ENCODE measurements at places on chromosomes 7 and 10.

GRCh38 chr10:43237631-43238446, 29.0 kb downstream of the RASGEF1A start:
- DNase-seq = no peak

DNA sequence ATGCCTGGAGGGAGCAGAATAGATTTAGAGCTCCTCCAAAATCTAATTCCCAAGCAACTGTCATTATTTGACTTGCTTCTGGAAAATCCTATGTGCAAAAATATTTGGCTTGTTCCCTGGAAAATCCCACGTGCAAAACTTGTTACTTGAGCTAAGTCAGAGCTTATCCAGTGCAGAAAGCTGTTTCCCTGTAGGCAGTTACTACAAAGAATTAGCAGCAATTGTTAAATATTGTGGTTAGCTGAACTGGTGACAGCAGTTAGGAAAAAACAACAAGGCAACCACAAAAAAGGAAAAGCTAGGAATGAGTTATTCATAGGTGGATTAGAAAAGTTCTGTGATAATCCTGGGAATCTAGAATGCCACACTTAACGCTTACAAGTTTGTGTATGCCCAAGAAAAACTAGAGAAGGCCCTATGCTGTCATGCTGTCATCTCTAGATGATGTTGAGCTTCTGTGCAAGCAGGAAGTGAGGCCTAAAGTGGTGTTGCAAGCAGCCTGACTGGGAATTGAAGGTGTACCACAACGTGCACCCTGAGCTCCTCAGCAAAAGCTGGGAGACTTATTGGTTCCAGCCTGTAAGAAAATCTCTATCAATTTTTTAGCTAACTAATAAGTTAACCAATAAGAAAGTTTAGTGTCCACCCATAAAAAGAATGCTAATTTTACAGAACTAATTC, 738.6 kb upstream of the LRRTM3 start:
- no peak for DNase-seq

DNA sequence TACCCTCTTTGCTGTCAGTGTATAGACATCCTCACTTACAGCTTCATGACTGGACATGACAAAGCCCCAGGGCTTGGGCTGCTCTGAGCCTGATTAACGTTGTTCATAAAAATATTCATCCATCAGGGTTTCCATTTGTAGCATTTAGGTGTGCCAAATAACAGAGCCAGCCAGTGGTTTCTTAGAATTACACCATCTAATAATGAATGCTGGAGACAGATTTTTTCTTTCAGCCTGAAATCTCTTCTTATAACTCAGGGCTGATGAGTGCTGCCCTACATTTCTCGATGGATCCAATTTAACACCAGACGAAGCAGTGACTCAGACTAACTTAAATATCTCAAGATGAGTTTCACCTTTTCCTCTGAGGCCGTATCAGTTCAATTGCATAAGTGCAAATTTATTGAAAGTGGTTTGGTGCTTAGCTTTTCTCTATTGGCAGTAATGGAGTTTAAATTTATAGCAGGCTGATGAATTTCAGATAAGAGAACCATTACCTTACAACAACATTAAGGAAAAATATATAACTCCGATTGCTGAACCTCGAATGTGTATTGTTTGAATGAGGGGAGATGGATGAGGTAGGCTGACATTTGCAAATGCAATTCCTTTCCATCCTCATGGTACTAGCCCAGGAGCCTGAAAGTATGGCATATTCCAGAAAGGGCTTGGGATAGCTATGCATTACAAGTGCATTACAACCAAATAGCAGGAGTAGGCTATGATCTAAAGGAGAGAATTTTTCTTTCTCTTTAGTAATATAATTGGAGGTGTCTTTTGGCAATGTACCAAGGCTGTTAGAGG, 900.6 kb downstream of the KCNMA1 start:
- no peak for DNase-seq

- DNase-seq = no peak
Measured at GRCh38 chr10:110414548-110415309, 83.0 kb upstream of the DUSP5 start.

GRCh38 chr10:62554632-62555199, 180.5 kb downstream of the ZNF365 start:
- DNase-seq = no peak

- peak; percentile 61 for DNase-seq
Measured at GRCh38 chr10:68231106-68231816, 652 bp downstream of the ATOH7 start.

- no peak for DNase-seq
Measured at GRCh38 chr10:76112826-76113150, 681.4 kb downstream of the LRMDA start.

- DNase-seq = no peak
Measured at GRCh38 chr10:126177417-126178030, 210.8 kb downstream of the ADAM12 start.

GRCh38 chr7:151320263-151320845, 21.3 kb upstream of the NUB1 start:
- no peak for DNase-seq

- no peak for DNase-seq
Measured at GRCh38 chr10:132971448-132972148, 29.2 kb upstream of the CFAP46 start.

- no peak for DNase-seq
Measured at GRCh38 chr7:74059681-74060588, 23.7 kb upstream of the LIMK1 start.

DNA sequence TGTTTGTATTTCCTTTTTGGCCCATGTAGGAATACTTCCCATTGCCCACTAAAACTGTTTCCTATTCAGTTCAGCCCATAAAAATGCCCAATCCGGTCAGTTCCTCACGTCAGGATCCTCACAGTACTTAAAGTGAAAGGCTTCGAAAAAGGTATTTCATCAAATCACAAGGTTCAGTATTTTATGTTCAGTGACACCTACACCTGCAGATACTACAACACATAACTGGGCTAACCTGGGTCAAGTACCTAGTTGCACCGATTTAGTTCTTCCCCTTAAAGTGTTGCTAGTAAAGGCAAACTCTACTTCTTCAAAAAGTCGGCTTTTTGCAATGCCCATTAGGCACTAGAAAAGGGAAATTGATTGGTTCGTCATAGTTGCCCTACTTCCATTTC, 1.1 kb downstream of the SNX13 start:
- DNase-seq = no peak

GRCh38 chr10:48759113-48759901, 74.6 kb downstream of the WDFY4 start:
- no peak for DNase-seq

GRCh38 chr10:4683137-4683536, 142.9 kb upstream of the AKR1E2 start:
- DNase-seq = no peak

DNA sequence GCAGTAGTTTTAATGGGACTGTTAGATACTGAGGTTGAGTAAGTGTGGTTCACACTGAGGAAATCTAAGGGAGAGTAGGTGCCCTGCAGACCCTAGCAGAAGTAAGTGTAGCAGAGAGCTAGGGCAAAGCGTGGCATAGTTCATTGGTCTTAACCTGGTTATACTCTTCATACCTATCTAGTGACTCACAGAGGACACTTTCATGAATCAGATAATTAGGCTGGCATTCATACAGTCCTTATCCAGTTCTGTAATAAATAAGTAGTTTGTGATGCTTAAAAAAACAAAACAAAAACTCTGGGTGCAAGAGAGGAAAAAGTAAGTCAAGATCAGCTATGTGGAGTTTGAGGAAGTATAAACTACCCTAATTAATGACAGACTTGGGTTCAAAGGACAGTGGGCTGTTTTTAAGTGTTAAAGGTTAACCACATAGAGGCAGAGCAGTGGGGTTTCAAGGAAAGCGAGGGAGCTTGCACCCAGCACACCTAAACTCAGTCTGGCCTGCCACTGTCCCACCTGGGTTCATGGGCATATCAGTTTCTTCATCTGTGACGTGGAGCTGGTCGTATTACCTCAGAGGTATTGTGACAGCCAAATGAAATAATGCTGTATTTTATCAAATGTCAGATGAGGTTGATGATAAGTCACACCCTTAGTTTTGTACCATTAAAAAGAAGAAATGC, 27.1 kb downstream of the LMTK2 start:
- DNase-seq = no peak

GRCh38 chr7:103573479-103574058, 127.6 kb upstream of the SLC26A5 start:
- peak; percentile 41 for DNase-seq

GRCh38 chr7:69564454-69565417, 33.5 kb upstream of the AUTS2 start:
- no peak for DNase-seq

- no peak for DNase-seq
Measured at GRCh38 chr10:58282615-58283014, 13.7 kb downstream of the CISD1 start.

- DNase-seq = no peak
Measured at GRCh38 chr7:144513334-144513733, 109.8 kb upstream of the NOBOX start.

GRCh38 chr10:35916791-35917190, 274.7 kb upstream of the FZD8 start:
- no peak for DNase-seq

GRCh38 chr10:103575416-103576075, 82.0 kb downstream of the NEURL1 start:
- no peak for DNase-seq

DNA sequence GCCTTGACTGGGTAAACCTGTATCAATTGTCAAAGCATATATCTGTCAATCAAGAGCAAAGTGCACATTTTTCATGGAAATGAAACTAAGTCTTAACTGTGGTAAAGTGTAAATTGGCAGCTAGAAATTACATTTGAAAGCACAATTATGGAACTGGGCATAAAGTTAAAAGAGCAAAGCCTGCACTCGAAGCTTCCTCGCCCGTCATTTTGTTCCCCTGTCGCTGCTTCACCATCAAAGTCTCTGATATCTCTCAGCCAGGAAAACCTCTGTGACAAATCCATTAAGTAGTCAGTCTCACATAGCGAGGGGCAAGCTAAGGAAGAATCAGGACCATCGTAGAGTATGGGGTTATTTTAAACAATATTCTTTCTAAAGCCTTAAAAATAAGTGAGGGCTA, 27.9 kb downstream of the PON1 start:
- no peak for DNase-seq

DNA sequence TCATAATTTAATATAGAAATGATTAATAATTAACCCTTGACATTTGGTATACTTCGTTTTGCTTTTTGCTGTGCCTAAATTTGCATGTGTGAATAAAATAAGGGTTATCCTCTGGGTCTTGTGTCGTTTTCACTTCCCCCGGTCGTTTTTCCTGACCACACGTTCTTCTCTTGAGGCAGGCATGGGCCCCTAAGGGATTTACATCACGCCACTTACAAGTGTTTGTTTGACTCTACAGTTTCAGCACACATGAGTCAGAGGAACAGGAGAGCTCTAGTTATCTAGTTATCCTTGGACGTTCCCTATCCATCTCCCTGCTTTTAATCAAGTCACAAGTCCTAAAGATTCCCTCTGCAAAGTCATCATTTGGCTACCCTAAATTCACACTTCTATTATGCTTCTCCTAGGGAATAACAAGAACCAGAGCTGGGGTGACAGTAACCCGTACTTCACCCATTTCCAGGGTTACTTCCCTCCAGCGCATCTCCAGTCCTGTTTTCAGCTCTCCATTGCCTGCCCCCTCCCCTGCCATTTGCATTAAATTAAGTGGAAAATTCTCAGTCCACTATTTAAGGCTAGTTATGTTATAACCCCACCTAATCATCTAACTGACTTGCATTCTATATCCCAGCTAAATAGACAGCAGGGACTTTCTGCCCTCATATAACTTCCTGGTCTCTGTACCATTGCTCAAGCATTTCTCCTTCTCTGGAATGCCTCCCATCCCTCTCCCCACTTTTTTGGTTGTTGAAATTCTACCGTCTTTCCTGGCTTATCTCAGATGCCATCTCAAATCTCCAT, 206.9 kb downstream of the PTEN start:
- no peak for DNase-seq

DNA sequence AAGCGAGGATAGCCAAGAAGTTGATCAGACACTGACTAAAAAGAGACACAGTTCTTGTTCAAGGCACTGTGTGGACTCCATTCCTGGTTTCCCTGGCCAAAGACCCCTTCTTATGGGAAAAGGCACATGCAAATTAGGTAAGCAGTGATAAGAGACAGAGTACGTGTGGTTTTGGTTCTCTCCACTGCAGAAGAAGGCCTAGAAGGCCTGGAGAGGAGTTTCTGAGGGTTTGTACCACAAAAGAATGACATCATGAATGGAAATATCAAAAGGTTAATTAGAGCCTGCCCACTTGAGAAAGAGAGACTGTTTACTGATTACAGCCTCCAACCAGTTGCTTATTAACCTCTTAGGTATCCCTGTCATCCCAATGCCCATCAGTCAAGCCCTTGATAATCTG, 137.5 kb downstream of the ZNF365 start:
- DNase-seq = no peak

GRCh38 chr10:4617589-4617988, 208.4 kb upstream of the AKR1E2 start:
- DNase-seq = no peak

DNA sequence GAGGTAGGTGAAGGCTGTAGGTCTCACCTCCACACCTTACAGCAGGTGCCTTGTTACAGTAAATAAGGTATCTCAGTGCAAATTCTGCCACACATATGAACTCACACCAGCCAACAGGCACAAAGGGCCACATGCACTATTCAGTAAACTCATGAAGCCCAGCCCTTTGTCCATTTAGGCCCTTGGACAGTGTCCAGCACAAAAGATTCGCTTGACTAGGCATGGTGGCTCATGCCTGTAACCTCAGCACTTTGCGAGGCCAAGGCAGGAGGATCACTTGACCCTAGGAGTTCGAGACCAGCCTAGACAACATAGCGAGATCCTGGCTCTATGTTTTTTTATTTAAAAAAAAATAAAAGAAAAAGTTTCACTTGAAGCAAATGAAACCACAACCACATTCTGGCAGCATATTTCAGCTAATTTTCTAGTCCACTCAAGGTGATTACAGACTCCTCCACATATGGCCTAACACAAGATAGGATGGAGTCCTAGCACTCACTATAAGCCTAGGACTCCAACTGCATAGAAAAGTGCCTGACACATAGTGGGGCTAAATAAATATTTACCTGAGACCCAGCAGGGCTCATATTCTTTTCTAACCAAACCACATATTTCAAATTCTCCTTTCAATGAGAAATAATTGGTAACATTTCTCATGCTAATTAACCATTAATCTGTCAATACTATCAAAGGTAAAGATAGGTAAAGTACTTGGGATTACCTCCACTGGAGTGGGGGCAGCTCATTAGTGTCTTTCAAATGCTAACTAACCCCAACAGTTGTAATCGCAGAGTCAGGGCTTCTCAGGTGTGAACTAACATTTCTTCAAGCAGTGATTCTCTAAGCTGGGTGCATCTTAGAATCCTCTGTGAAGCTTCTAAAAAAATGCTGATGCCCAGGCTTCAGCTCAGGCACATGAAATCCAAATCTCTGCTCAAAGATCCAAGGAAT, 4.5 kb upstream of the ANKRD1 start:
- no peak for DNase-seq

DNA sequence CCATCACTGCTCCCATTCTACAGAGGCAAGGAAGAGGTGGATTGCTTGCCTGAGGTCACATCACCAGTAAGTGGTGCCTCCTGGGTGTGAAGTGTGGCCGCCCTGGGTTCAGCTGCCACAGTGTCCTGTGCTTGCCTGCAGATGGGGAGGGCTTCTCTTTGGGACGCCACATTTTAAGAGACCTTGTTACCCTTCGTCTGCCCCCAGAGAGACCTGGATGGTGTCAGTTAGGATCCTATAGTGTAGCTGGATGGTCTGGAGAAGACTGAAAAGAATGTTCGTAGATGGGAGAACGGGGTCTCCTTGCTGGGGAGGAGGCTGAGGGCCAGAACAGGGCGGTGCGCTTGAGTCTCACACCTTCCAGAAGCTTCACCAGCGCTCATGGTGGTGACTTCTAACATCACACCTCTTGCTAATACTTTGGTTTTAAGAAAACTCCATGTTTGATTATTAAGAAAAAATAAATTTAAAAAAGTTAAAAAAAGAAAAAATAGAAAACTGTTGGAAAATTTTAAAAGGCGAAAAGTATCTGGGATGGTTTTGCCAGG, 2.3 kb downstream of the DOCK1 start:
- DNase-seq = no peak
